ENCODE measurements at places on chromosomes 12 and 14.

DNA sequence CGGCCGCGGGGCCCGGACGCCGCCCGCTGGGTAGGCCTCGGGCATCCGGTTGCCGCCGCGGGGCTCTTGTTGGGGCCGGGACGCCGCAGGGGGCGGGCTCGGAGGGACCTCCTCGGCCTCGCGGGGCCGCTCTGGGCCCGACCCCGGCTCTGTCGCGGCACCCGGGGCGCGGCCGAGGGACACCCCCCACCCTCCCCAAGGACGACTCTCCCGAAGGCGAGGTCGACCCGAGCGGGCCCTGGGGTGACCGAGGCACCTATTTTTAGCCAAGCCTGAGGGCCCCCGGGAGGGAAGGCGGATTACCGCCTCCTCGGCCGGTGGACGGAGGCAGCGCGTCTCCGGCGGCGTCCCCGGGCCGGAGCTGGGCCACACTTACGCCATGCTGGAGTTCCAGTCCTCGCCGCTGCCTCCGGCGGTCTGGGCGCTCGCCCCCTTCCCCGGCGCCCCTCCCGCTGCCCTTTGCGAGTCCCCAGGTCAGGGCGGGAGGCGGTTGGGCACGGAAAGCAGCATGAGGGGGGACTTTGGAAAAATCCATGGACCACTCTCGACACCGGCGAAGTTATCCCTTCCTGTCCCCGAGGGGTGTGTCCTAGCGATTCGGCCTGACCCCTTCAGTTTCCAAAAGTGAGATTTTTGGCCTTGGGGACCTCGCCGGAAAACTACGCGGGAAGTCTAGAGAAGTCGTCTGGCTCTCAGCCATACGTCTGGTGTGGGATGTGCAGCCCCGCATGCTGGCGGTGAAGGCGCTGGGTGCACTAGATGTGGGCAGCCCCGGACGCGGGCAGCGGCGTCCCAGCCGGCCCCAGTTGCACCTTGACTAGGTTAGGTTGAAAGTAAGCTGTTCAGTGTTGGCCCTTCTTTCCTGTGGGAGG lies 699 bp downstream of the KTN1 start:
- DNase-seq, result peak; percentile 51

DNA sequence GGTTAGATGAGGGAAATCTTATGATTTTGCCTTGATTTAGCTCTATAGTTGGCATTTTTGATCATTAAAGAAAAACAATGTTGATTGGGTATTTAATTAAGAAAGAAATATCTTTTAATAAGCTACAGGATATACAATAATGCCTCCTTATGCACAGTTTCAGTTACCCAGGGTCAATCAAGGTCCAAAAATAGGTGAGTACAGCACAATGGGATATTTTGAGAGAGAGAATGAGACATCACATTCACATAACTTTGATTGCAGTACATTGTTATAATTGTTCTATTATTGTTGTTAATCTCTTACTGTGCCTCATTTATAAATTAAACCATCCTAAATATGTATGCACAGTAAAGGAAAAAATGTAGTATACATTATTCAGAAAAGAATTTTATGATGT lies 102.2 kb downstream of the MYF5 start:
- DNase-seq, result no peak

- no peak for DNase-seq
These were observed 4.3 kb downstream of the INF2 start for GRCh38 chr14:104693482-104694431.

GRCh38 chr12:70520847-70521246 lies 116.4 kb downstream of the PTPRB start:
- no peak for DNase-seq

GRCh38 chr12:1289371-1290155 lies 298.5 kb downstream of the ERC1 start:
- DNase-seq, result no peak

- DNase-seq, result no peak
These were observed 178.0 kb downstream of the RPAP3 start for GRCh38 chr12:47527816-47528215.

DNA sequence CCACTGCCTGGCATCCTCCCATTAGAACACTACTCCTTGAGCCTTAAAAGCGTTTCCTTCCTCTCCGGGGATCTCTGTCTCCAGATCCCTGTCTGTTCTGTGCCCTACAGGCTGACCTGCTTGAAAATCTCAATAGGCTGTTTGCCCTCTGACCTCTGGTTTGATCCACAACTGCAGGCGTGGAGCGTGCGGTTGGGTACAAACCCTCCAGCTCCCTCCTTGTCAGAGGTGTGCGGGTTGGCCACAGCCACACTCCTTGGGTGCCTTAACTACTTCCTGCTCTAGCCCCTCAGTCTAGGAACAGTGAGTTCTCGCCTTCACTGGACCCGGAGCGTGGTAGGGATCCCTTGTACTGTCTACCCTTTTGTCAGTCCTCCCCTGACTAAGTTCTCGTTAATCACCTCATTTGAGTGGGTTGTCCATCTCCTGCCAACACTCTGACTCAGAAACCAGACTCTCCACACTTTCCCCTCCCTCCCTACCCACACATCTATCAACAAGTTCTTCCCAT lies 33.1 kb downstream of the CMKLR1 start:
- DNase-seq, result no peak

GRCh38 chr14:73323896-73324399 lies 86.6 kb downstream of the PAPLN start:
- DNase-seq, result no peak

- no peak for DNase-seq
These were observed 648.1 kb upstream of the NOVA1 start for GRCh38 chr14:27245947-27246346.

DNA sequence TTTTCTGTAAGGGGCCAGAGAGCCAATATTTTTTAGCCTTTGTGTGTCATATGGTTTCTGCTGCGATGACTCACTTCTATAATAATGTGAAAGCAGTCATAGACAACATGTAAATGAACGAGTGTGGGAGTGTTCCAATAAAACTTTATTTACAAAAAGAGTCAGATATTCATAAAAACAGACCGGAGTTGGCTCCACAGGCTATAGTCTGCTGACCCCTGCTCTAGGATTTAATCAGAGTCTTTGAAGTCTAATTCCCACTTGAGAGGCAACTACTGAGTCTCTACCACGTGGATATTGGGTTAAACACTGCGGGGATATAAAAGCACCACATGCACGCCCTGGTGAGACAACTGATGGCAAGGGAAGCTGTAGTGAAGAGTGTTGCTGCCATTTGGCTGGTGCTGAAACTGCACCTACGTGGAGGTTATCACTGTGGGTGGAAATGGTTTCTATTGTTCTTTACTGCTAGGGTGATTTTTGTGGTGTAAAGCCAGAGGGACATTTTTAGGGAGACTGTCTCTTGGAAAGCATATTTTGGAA lies 3.6 kb upstream of the NINJ2 start:
- peak; percentile 36 for DNase-seq

GRCh38 chr12:5258498-5258897 lies 173.4 kb upstream of the NTF3 start:
- DNase-seq, result no peak

- peak; percentile 2 for DNase-seq
These were observed 1.3 kb downstream of the CLEC7A start for GRCh38 chr12:10128687-10129086.

DNA sequence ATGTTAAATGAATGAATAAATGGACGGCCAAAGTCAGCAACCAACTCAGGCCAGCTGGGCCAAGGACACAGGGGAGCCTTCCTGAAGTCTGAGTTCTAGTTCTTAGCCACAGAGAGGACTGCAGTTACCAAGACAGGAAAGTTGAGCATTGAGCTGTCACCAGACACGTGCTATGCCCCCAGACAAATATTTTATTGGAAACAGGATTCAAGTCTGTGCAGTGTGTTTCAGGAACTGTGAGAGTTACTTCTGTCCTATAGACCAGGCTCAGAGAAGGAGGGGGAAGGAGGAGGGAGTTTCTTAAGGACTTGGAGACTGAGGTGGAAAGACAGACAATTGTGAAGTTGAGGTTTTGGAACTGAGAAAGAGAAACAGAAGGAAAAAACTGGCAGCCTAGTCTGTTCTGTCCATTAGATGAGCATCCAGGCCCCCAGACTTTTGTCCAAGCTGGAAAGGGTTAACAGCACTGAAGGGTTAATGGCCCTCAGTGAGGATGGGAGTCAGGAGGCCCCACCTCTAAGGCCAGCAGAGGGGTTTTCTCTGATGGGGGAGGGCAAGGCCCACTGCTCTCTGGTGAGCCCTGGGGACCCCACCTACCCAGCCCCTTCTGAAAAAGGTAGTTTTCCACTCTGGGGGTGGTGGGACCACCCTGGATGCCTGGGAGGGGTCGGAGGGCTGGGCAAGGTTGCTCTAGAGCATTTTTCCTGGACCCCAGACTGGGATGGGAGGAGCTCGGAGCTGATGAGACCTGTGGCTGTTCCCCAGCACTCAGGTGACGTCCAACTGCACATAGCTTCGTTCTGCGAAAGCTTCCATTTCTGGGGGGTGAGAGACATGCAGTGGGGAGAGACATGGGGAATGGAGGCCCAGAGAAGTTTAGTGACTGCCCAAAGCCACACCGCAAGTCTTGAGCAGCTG lies 6.9 kb upstream of the CMKLR1 start:
- no peak for DNase-seq

All from CD4-positive, alpha-beta T cell treated with Interleukin-15 for 4 hours (primary cell).